Right renal pelvis (tissue), 4 donors: ENCODE measurements at places on chromosomes 13 and 19.

- DNase-seq, result no peak
Measured at GRCh38 chr19:43524922-43525835, 1.8 kb downstream of the ETHE1 start.

- DNase-seq, result no peak
Measured at GRCh38 chr19:50359328-50359818, 6.1 kb downstream of the NAPSA start.

DNA sequence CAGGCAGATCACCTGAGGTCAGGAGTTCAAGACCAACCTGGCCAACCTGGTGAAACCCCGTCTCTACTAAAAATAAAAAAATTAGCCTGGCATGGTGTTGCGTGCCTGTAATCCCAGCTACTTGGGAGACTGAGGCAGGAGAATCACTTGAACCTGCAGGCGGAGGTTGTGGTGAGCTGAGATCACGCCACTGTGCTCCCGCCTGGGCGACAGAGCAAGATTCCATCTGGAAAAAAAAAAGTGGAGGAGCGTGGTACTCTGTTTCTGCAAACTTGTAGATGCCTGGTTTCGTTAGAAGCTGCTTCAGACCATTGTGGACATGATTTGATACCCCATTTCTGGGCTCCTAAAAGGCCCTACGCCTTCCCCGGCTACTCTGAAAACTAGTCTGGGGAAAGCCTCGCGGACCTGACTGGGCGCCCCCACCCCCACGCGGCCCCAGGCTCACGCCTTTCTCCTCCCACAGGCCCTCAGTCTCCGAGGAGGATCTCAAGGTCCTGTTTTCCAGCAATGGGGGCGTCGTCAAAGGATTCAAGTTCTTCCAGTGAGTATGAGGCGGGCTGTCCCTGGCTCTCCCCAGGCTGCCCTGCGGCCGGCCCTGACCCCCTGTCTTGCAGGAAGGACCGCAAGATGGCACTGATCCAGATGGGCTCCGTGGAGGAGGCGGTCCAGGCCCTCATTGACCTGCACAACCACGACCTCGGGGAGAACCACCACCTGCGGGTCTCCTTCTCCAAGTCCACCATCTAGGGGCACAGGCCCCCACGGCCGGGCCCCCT lies 11.5 kb downstream of the PLPPR3 start:
- DNase-seq, result no peak

DNA sequence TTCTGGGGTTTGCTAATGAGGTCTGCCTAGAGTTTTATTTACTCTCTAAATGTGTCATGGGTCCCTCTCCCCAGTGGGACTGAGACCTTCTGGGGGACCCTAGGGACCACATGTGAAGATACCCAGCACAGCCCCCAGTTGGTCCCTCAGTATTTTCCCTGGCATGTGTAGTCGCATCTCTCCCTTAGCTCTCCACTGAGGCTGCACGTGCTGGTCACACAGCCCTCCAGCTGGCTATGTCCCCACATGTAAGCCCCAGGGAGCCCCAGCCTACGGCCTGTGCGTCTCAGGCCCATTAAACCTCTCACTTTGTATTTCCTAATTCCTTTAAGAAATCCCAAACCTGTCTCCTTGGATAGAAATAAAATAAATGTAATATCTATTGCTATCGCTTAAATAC lies 189.6 kb upstream of the TSHZ3 start:
- no peak for DNase-seq

DNA sequence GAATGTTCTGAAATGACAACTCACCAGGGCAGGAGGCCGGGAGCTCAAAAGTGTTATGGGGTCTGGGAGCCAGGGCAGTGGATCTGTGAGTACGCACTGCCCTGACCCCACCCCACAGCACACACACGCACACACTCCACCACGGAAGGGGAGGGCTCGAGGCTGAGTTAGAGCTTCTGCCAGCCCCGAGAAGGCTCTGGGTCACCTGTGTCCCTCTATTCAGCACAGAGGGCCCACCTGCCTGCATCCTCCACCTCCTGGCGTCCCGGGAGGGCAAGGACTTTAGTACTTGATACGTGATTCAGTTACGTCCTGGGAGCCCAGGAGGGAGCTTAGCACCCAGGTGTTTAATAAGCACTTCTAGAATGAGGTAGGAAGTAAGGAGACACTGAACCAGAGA lies 190.0 kb upstream of the GPR12 start:
- no peak for DNase-seq

- DNase-seq, result no peak
Measured at GRCh38 chr19:57171551-57172081, 4.3 kb upstream of the DUXA start.

GRCh38 chr13:38624822-38625221 lies 62.1 kb upstream of the FREM2 start:
- no peak for DNase-seq

GRCh38 chr13:91017031-91017668 lies 330.3 kb upstream of the MIR17HG start:
- peak; percentile 2 for DNase-seq

GRCh38 chr19:32104153-32104849 lies 241.1 kb upstream of the ZNF507 start:
- DNase-seq, result peak; percentile 65

- DNase-seq, result no peak
Measured at GRCh38 chr19:39342647-39343305, 555 bp downstream of the SAMD4B start.

- DNase-seq, result no peak
Measured at GRCh38 chr13:93603043-93603442, 376.4 kb downstream of the GPC6 start.

GRCh38 chr13:113947311-113948033 lies 26.4 kb downstream of the C13orf46 start:
- DNase-seq, result no peak

- no peak for DNase-seq
Measured at GRCh38 chr19:47507012-47507411, 7.9 kb downstream of the NAPA start.

- no peak for DNase-seq
Measured at GRCh38 chr13:106709522-106709921, 141.6 kb upstream of the ARGLU1 start.

DNA sequence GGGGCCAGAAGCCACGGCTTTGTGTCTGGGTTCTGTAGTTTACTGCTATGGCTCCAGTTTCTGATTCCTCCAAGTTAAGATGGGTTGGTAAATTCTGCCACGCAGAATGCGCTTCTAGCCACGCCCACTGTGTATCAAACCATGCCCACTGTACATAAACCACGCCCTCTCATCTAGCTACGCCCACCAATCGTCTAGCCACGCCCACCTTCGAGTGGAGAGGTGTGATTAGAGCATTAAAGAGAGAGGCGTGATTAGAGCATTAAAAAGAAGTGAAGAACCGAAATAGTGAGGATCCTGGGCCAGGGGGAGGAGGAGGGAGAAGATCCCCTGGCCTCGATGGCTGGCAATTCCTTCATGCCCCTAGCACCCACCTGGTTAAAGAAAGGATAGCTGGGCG lies 43.7 kb upstream of the ADGRE5 start:
- no peak for DNase-seq

GRCh38 chr19:48415395-48415794 lies 21.9 kb downstream of the GRIN2D start:
- DNase-seq, result no peak

- no peak for DNase-seq
Measured at GRCh38 chr19:34017601-34018000, 154.7 kb upstream of the LSM14A start.

- no peak for DNase-seq
Measured at GRCh38 chr19:35077411-35078223, 36.1 kb downstream of the HPN start.

DNA sequence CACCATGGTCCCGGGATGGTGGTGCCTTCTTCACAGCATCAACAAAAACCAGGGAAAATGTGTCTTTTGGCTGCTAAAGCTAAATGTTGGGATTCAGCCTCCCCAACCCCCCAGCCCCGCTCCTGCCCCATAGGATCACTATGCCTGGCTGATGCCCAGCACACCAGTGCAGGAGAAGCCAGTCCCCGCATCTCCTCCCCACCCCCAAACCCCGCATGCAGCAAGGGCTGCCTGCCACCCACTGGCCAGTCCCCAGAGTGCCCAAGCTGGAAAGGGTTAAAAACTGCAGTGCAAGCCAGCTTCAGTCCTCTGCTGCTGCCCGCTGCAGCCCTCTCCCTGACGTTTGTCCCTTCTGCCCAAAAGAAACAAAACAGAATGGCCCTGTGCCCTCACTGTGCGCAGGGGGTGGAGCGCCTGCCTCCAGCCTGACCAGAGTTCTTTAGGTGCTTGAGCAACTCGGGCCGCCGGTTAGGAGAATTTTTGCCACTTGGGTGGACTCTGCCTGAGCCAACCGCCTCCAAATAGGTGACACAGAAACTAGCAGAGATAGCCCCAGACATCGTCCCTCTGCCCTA lies 3.7 kb downstream of the CALM3 start:
- DNase-seq, result no peak

- DNase-seq, result no peak
Measured at GRCh38 chr13:74087357-74087756, 46.8 kb downstream of the KLF12 start.

- DNase-seq, result no peak
Measured at GRCh38 chr13:23865906-23866305, 23.3 kb downstream of the MIPEP start.

- no peak for DNase-seq
Measured at GRCh38 chr19:18809149-18809868, 18.2 kb upstream of the COMP start.
